Fibroblast of skin of right quadriceps (primary cell): ENCODE measurements at places on chromosomes 2 and 18.

- no peak for DNase-seq
Measured at GRCh38 chr2:121203591-121204249, 81.3 kb downstream of the TFCP2L1 start.

DNA sequence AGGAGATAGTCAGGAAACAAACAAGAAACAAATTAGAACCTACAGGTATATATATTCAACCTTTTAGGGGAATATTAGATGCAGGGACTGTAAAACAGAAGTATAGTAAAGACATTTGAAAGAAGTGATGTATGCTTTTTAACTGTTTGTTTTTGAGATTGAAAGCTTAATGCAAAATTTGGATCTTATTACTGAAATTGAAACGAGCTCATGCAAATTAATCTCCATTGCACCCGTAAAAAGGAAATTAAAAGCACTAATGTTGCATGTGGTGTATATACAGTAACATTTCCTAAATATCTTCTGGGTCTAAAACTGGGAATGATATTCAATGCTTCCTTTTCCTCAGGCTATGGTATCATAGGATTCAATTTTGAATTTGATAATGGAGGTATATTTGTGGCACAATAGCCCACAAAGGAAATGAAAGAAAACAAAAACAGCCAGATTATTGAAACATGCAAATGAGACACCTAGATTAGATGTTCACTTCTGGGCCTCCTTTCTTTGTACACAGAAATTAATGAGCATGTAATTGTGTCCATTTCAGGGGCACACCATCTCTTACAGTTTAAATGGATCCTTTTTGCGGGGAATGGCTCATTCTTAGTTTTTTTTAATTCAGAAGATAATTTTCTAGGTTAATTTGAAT is 1.6 kb upstream of the ELOA2 start:
- no peak for DNase-seq

- DNase-seq, result peak; percentile 51
Measured at GRCh38 chr2:100244881-100245605, 77.3 kb downstream of the LONRF2 start.

- DNase-seq, result no peak
Measured at GRCh38 chr2:33247365-33247764, 229.1 kb upstream of the RASGRP3 start.

GRCh38 chr2:235676536-235676799 is 182.6 kb downstream of the AGAP1 start:
- no peak for DNase-seq

GRCh38 chr2:172552547-172553291 is 3.2 kb upstream of the PDK1 start:
- peak; percentile 90 for DNase-seq

GRCh38 chr2:60873381-60873780 is 8.0 kb upstream of the REL start:
- no peak for DNase-seq

GRCh38 chr2:238967031-238967977 is 119.4 kb downstream of the TWIST2 start:
- DNase-seq, result no peak

GRCh38 chr2:152506843-152507242 is 171.9 kb downstream of the FMNL2 start:
- DNase-seq, result peak; percentile 31

DNA sequence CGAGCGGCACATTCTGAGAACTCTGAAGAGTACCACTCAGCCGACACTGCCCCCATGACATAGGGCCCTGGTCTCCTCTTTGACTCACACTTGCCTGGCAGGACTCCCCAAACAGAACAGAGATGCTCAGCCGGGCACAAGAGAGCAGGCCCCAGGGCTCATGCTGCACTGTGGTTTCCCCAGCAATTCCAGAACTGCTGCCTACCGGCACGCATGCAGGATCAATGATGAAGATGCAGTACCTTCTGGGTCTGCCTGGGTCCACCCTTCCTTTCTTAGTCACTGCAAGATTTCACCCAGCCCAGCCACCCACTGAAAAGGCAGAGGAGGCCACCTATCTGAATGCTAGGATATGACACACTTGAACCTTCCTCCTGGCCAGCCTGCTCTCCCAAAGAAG is 49.4 kb downstream of the BCL11A start:
- DNase-seq, result no peak

GRCh38 chr2:149064856-149065630 is 26.5 kb downstream of the LYPD6B start:
- peak; percentile 84 for DNase-seq

GRCh38 chr2:181459621-181460021 is 2.4 kb downstream of the ITGA4 start:
- DNase-seq, result peak; percentile 77

DNA sequence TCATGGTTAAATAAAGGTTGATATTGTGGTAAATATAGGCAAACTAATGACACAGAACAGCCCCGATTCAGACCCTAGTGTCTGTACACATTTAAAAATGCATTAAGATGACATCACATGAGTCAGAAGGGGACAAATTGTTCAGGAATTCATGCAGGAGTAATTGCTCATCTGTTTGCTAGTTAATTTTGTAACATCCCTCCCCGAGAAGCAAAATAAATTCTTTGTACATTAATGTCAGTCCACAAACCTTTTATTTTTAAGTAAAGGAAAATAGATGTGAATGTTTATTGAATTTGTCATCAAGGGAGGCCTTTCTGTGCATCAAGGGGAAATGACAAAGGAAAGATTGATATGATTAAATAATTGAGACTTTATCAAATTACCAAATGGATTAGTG is 69.9 kb downstream of the SH3BP4 start:
- DNase-seq, result peak; percentile 96

DNA sequence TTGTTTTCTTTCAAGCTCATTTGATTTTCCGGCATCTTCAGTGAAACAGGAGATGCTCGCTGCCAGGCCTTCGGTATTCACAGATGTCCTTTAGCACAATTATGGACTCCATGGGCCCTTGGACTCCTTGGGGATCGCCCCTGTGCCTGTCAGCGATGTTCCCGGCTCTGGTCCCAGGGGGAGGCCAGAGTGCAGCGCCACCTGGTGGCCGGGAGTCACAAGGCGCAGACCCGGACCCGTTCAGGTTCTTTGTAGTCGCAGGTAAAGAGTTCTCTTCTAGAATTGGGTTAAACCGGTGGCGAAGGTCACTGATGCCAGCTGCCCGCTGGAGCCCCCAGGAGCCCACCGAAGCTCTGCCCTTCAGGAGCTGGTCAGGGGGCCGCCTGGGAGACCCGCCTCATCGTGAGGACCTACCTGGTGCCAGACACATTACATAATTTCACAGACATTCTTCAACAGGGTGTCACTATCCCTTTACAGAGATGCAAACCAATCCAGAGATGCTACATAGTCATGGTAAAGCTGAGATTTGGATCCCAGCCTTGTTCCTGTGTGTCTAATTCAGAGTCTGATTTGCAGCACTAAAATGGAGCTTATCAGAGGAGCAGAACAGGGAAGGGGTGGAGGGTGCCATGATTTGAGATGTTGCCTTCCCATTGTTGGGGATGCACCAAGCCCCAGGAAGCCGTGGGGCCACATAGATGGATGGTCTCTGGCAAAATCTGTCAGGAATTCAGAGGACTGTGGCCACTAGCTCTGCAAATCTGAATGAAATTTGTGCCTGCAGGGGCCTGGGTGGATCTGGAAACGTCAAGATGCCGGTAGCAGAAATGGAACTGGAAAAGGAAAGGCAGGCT is 6.0 kb upstream of the INPP5D start:
- DNase-seq, result peak; percentile 26

- DNase-seq, result no peak
Measured at GRCh38 chr2:146412625-146413024, 1432.2 kb upstream of the ACVR2A start.

GRCh38 chr2:240220371-240220770 is 79.9 kb upstream of the OTOS start:
- DNase-seq, result no peak

- no peak for DNase-seq
Measured at GRCh38 chr18:69897397-69898108, 50.1 kb downstream of the CD226 start.

- no peak for DNase-seq
Measured at GRCh38 chr2:8416001-8416571, 265.8 kb upstream of the ID2 start.

GRCh38 chr2:24111407-24111901 is 11.7 kb downstream of the PFN4 start:
- peak; percentile 60 for DNase-seq

DNA sequence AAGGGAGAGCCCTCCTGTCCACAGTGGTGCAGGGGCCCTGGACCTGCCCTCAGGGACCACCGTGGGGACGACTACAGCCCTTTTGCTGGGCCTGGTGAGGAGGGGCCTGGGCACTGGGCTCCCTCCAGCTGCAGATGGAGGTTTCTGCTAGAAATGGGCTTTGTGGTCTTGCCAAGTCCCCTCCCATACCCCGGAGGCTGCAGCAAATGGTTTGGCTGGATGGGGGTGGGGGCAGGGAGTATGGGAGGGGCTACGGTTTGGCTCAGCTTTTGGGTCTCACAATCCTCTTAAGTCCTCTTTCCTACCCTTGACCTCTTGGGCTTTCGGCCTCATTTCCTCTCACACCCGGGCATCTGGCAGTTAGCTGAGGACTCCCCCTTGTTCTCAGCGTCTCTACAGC is 21.7 kb downstream of the TET3 start:
- DNase-seq, result no peak

GRCh38 chr2:240556553-240557100 is 1.2 kb downstream of the ANKMY1 start:
- peak; percentile 55 for DNase-seq

- no peak for DNase-seq
Measured at GRCh38 chr2:64498438-64498837, 25.7 kb upstream of the AFTPH start.

DNA sequence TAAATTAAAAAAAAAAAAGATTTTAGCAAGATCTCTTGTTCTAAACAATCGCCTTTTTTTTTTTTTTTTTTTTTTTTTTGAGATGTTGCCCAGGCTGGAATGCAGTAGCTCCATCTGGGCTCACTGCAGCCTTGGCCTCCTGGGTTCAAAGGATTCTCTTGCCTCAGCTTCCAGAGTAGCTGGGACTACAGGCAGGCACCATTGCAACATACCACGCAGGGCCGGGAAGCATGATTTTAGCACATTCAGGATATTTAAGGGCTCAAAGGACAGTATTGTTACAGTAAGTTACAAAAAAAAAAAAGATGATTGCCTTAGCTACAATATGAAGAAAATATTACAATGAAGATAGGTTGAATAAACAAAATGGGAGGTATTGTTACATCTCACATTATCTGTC is 29.5 kb upstream of the SAP130 start:
- DNase-seq, result no peak

DNA sequence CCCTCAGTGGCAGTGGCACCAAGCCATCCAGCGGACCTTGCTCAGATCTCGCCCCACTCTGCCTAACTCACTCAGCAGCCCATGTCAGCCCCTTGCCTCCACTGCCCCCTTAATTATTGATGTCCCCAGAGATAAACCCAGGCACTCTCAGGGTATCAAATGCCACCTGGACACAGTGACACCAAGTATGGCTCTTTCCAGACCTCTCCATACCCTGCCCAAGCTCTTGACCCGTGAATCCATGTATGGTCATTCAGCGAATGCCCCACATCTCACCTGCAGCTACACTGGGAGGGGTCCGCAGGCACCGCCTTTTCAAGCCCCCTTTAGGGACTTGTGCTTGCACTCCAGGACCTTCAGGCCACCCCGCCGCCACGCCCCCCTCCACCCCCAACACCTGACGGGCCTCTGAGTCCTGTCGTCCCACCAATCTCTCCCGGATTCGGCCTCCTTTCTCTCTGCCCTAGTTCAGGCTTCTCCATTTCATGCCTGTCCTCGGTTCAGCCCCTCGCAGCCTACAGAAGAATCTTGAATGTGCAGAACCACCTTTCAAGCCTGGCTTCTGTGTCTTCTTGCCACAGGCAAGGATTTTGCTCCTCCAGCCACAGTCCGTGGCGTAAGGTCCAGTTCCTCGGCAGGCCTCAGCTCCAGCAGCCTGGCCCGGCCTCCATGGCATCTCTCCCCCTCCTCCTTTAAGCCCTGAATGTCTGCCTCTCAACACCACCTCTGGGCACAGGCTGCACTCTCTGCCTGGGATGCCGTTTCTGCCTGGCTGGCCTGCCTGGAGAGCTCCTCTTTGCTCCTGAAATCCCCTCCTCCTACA is 54.1 kb upstream of the ODC1 start:
- no peak for DNase-seq

DNA sequence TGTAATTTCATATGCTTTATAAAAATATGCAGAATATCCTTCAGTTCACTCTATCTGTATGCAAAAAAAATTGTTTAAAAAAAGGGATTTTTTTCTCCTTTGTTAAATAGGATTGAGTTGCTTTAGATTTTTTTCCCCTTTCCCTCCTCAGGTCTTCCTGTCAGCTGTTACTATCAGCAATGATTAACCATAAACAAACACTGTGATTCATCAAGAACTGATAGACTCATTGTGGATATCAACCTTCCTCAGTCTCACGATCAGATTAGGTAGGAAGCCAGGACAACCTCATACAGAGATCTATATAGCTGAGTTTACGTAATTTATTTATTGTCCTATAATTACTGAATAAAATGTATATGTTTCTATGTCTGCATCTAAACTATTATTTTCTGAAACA is 2136.2 kb upstream of the CELF4 start:
- peak; percentile 2 for DNase-seq

DNA sequence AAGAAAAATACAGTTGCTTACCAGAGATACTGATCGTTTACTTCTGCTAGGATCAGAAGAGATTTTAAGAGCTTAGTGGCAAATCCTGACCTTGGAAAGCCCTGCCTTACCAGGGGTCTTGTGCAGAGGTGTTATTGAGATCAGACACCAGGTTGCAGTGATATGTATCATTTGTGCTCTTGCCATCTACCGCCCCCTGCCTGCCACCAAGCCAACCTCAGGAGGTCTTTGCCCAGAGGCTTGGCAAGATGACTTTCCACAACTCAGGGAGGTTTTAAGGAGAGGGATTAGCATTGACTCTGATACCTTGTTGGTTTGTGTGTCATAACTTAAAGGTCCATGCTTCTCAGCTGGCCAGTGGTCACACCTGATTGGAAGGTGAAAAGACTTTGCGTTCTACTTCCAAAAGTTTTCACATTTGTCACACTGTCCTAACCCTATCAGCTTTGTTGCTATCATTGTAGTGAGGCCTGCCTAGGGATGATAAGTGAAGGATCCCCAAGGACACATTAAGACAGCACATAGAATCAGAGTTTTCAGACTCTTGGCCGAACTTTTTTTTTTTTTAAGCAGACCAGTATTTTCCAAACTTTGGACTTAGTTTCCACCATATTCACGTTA is 46.2 kb upstream of the MGAT5 start:
- DNase-seq, result peak; percentile 38

- DNase-seq, result no peak
Measured at GRCh38 chr2:98665677-98666076, 57.3 kb downstream of the UNC50 start.

- no peak for DNase-seq
Measured at GRCh38 chr2:218393750-218394290, 5.8 kb upstream of the CTDSP1 start.

- DNase-seq, result no peak
Measured at GRCh38 chr18:32310774-32311173, 120.9 kb downstream of the MEP1B start.

GRCh38 chr2:27170581-27171337 is 22.0 kb downstream of the TCF23 start:
- DNase-seq, result no peak

DNA sequence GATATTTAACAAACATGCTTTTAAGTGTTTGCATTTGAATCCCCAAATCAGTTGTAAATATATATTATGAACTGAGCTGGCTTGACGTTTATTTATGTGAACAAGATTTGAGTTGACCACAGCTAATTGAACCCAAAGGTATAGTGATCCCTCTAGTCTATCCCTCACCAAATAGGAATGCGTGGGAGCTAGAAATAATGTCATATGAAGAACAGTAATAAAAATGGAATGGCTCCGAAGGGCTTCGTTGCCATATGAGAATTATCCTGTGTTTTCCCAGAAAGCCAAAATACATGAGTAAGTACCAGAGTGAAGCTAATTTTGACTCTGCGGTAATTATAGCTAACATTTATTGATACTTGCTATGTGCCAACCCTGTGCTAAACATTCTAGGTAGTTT is 142.7 kb downstream of the ADCYAP1 start:
- DNase-seq, result peak; percentile 85
